ENCODE measurements at places on chromosomes 5 and 9. TPM values are rescaled to one million over a fixed set of nuclear protein-coding genes. Genes with fewer than 3 reads are reported as not detected.

DNA sequence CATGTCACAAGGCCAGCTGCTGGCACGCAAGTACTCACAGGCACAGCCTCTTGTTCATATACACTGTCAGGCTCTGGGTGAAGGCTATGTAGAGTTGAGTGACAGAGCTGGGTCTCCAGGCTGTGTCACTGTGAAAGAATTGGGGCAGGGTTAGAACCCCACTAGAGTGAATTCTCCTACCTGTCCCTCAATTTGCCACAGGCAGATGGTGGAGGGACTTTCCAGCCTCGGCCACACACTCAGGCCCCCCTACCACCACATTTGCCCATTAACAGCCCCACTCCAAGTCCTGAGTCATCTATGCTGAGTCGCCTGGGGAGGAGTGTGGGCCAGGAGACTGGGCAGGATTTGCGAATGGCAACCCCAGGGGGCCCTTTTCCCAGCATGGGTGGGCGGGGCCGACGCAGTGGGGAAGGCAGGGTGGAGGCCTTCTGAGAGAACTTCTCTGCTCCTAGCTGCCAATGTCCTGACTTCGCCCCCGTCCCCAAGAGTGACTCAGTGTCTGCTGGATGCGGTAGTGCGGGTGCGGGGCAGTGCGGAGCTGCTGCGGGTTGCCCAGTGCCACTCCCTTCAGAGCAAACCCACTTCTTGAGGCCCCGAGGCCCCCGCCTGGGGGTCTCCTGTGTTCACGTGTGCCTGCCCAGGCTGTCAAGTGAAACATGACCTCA is 50.3 kb upstream of the PSD2 start:
- DNase-seq = no peak
- no peaks in the 10 kb centered on the region for H3K36me3 ChIP-seq
- no peak overlapping the region for H3K4me3 ChIP-seq
- H3K4me1 ChIP-seq = peaks cover 19% of the 10 kb centered on the region

DNA sequence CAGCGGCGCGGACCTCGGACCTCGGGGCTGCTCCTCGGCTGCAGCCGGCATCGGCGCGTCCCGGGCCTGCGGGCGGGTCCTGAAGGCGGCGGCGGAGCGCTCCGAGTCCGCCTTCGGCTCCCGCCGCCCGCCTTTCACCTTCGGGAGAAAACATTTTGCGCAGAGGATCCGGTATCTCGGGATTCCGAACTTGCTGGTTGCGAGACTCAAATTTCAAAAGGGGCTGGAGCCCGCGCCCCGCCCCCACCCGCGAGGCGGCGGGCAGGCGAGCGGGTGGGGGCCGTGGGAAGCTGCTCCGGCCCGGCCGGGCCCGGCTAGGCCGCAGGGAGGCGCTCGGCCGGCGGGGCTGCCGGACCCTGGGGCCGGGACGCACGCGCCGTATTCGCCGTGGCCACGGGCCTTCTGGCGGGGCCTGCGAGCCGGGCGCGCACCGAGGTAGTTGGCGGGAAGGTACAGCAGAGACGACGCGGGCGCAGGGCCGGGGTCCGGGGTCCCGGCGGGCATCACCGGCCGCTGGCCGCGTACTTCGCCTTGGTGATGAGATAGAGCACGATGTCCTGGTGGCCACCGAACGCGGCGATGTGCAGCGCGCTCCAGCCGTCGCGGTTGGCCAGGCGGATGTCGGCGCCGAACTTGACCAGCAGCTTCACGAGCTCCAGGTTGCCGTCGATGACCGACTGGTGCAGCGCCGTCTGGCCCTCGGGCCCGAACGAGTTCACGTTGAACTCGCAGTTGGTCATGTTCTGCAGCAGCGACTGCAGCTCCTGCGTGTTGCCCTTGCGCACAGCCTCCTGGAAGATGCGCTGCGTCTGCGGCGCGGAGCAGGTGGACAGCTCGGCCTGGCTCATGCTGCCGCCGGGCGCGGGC is 757 bp downstream of the NRARP start:
- no peak overlapping the region for H3K27ac ChIP-seq
- H3K4me1 ChIP-seq = peaks cover 31% of the 10 kb centered on the region
- DNase-seq = no peak

DNA sequence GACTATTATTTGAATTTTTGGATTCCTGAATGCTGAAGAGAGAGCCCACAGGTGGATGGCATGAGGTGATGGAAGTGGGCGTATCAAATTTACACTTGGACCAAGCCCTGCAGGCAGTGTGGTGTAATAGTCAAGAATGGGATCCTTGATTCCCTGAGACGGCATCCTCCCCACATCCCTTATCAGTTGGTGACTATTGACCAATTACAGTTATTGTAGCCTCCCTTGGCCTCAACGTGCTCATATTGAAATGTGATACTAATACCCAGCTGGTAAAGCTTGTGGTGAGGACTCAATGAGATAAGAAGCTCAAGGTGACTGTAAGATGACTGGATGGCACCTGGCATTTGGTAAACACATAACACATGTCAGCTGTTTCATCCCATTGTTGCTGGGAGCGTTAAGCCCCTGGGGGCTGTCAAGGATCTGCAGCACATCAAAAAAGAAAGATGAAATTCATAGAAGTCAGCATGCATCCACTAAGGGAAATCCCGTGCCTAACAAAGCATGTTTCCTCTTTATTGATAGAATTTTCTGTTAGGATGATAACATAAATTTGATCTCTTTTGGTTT is 65.6 kb upstream of the IRX2 start:
- no peak overlapping the region for H3K27ac ChIP-seq
- H3K27me3 ChIP-seq = no peaks in the 10 kb centered on the region
- no peaks in the 10 kb centered on the region for H3K4me1 ChIP-seq
- H3K4me3 ChIP-seq = no peak overlapping the region

DNA sequence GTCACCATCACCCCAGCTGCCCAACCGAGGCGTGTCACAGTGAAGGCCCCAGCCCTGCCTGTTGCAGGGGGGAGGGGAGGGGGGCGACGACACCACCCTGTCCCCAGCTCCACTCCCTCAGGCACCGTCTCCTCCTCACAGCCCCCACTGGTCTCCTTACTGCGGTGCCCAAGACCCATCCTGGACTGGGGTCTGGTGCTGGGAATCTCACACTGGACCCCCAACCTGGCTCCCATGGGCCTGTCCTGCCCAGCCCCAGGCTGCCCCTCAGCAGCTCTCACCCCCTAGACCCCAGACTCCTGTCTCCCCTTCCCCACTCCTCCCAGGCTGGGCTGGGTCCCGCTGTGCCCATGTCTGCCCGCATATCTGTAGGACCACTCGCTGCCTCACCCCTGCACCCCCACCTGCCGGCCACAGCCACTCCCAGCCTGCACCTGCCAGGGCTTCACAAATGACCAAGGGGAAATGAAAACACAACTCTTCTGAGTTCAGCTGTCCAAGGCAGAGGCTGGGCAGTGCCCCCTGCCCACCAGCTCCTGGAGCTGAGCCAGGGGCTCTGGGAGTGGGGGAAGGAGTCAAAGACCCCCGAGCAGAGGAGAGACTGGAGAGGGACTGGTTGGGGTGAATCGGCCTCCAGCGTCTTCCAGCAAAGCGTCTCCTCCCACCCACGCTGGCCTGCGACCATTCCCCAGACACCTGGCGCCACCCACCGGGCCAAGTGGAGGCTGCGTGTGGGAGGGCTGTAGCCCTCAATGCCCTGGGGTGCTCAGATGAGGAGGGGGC is 32.6 kb upstream of the EGFL7 start:
- no peak overlapping the region for H3K27ac ChIP-seq
- peak; percentile 45 for DNase-seq
- no peaks in the 10 kb centered on the region for H3K27me3 ChIP-seq
- no peaks in the 10 kb centered on the region for H3K36me3 ChIP-seq

DNA sequence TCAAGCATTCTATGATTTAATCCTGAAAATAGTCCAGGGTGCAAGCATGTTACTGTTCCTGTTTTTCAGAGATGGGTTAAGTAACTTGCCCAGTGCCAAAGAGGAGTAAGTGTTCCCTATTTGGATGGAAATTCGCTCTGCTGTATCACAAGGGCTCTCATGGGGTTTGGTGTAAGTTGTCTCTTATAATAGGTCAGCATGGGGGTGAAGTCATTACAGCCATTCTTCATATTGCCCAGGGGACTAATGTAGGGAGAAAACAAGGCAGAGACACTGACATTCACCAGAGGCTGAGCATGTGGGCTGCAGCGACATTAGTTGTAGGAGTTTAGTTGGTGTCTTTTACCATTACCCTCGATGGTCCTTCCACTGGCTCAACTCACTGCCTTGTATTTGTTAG is 142.1 kb upstream of the GLRA1 start:
- no peak overlapping the region for H3K4me3 ChIP-seq
- H3K27ac ChIP-seq = no peak overlapping the region
- H3K27me3 ChIP-seq = no peaks in the 10 kb centered on the region
- no peak for DNase-seq
- no peaks in the 10 kb centered on the region for H3K4me1 ChIP-seq

GRCh38 chr9:86749894-86750255 is 197.4 kb downstream of the GAS1 start:
- no peak for DNase-seq
- no peaks in the 10 kb centered on the region for H3K27me3 ChIP-seq
- no peaks in the 10 kb centered on the region for H3K4me1 ChIP-seq
- H3K4me3 ChIP-seq = no peak overlapping the region
- H3K27ac ChIP-seq = no peak overlapping the region
- H3K36me3 ChIP-seq = no peaks in the 10 kb centered on the region

DNA sequence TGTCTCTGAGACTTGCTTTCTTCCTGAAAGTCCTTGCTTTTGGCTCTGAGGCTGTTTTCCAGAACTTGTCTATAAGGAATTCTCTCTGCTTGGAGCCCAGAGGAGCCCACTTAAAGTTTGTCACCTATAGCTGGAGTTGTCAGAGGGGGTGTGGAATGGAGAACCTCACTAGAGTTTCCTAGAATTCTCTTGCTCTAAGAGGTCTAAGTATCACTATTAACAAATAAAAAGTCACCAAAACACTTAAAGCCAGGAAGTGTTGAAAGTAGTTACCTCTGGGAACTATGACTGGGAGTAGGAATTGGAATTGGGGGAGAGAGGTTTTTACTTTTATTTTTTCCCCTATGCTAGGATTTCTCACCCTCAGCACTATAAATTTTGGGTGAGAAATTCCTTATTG is 15.0 kb downstream of the SIT1 start:
- no peak for DNase-seq
- H3K36me3 ChIP-seq = no peaks in the 10 kb centered on the region
- H3K4me3 ChIP-seq = no peak overlapping the region
- H3K27me3 ChIP-seq = no peaks in the 10 kb centered on the region
- H3K4me1 ChIP-seq = peaks cover 32% of the 10 kb centered on the region

- DNase-seq = no peak
- no peaks in the 10 kb centered on the region for H3K36me3 ChIP-seq
- H3K27me3 ChIP-seq = no peaks in the 10 kb centered on the region
- H3K4me1 ChIP-seq = no peaks in the 10 kb centered on the region
These were observed 74.0 kb upstream of the CCNG1 start for GRCh38 chr5:163363389-163363788.

SARDH gene
- total RNA-seq = 19.3 TPM

MYMK gene
- not detected for total RNA-seq

C8G gene
- 2.2 TPM for total RNA-seq

SLCO6A1 gene
- not detected for total RNA-seq

EXD3 gene
- total RNA-seq = 21.4 TPM

TAS2R1 gene
- total RNA-seq = not detected

All from CD4-positive, alpha-beta memory T cell (primary cell).